ENCODE measurements at places on chromosomes 16 and 17.

DNA sequence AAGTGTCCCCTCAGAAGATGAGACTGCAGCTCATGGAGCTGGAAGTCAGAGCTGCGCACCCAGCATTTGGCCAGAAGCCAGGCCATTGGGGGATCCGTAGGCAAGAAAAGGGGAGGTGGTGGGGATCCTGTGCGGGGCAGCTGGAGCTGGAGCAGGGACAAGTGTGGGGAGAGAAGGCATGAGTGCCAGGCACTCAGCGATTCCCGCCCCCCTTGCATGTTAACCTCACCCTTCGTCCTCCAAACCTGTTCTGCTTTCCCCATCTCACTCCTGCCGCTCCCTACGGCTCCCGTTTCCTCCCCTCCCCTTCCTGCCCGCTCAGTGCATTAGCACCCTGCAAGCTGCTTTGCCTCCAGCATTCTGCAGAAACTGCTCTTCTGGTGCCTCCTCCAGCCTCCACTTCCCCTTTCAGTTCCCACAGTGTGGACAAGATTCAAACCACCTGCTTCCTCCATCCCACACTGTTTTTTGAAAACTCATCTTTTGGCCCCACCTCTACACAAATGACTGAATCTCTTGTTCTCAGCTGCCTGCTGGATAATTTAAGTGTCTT is 5.6 kb downstream of the ALOX15 start:
- peak; percentile 81 for DNase-seq

DNA sequence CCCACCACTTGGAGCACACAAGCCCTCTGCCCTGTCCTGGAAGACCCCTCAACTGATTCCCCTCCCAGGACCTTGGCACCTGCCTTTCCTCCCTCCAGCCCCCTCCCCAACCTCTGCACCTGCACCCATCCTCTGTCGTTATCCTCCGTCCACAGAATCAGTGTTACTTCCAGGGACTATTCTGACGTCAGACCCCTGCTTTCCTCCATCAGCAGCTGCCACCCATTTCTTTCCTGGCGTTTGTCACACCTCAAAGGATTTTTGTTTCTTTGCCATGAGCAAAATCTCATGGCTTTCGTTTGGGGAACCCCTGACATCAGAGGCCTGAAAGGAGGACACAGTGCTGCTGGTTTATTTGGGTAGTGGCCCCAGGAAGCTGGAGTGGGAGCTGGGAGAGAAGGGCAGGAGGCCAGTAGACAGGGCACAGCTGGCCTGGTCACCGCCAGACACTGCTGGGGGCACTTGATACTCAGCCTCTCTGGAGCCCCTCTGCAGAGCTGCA is 68.4 kb downstream of the SOCS1 start:
- no peak for DNase-seq

- DNase-seq = no peak
Measured at GRCh38 chr17:20092261-20092867, 83.2 kb downstream of the SPECC1 start.

GRCh38 chr17:47072886-47073285 is 93.8 kb upstream of the RPRML start:
- DNase-seq = peak; percentile 53

DNA sequence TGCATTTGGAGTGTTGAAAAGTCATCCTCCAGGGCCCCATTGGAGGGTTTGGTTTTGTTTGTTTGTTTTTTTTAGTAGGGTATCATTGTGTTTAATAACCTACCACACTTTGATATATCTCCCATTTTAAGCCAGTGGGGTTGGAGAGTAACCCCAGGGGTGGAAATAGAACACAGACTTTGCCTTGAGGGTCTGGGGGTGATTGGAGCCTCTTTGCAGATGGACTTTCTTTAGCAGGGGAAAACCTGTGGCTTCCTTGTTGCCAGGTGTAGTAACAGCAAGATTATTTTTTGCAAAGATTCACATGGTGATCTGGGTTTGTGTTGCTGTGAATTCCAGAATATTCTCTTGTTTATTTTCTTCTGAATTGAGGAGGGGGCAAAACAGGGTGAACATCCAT is 1.5 kb downstream of the ABCC1 start:
- DNase-seq = no peak

- no peak for DNase-seq
Measured at GRCh38 chr17:79944251-79944812, 91.3 kb downstream of the TBC1D16 start.

DNA sequence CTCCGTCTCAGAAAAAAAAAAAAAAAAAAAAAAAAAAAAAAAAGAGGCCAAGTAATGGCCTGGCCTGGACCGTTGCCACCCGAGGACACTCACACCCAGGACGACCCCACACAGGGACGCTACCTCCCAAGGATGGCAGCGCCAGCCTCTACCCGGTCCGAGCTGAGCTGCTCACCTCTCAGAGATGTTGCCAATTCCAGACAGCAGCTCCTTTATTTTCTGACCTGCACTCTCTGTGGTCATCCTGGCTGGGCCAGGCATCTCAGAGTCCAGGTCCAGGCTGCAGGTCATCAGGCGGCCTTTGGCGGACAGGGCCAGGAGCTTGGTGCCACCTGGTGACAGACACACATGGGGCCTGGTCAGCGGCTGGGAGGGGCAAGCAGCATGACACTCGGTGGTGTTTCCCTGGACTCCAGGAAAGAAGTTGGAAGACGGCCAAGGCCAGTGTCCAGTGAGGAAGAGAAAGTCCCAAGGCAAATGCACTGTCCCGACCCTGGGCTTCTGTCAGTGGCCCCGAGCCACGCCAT is 3.1 kb downstream of the FAAP100 start:
- no peak for DNase-seq

DNA sequence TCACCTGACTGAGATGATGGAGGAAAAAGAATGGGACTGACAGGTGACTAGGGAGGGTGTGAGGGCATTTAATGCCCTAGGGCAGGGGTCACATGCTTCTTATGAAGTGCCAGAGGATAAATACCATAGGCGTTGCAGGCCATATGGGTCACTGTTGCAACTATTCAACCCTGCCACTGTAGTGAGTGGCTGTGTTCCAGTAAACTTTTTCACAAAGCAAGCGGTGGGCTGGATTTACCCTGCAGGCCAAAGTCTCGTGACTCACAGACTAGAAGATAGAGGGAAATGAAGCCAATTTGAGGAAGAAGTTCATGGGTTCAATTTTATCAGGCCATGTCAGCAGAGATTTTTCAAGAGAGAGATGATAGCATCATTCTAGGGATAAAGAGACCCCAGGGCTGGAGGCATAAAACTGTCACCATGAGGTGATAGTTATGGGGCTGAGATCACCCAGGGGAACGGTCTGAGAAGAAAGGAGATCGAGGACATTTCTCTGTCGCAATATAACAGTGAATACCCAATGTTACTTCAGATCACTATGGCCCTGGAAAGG is 8.6 kb downstream of the ARHGAP17 start:
- peak; percentile 40 for DNase-seq

DNA sequence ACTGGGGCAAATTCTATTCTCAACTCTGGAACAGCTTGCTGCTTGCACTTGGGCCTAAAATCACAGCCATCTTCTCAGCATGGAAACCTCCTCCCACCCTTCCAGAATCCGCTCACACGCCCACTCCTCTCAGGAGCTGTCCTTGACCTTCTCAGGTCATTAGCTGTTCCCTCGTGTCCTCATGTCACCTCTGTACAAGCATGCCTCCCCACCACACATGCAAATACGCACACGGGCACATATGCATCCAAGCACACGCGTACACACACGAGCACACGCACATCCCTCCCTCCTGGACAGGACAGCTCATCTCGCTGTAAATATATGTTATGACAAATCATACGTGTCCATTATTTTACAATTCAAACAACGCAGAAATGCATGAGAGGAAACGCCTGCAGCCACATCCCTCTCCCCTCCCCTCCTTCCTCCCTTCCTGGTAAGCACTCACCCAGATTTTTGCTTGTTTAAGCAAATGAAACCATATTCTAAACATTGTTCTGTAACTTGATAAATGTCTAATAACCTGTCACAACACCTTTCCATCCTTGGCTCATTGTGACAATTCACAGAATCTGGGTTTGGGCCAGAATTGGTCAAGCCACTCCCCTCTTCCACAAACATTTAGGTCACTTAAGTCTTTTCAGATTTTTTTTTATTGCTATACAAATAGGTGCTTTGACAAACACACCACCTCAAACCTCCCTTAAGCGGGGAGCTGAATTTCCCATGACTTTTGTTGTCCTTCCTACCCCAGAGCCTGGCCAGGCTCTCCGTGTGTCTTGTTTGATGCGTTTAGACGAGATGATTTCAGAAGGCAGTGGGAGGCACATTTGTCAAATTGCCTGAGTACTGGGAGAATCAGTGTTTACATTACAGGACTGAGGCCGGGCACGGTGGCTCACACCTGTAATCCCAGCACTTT is 41.7 kb downstream of the DNAH17 start:
- DNase-seq = no peak

- DNase-seq = no peak
Measured at GRCh38 chr16:30846649-30847402, 47.1 kb downstream of the BCL7C start.

Data from HL-60 (cell line).